ENCODE measurements at places on chromosomes 7 and 10. TPM values are rescaled to one million over a fixed set of nuclear protein-coding genes. Genes with fewer than 3 reads are reported as not detected.

DNA sequence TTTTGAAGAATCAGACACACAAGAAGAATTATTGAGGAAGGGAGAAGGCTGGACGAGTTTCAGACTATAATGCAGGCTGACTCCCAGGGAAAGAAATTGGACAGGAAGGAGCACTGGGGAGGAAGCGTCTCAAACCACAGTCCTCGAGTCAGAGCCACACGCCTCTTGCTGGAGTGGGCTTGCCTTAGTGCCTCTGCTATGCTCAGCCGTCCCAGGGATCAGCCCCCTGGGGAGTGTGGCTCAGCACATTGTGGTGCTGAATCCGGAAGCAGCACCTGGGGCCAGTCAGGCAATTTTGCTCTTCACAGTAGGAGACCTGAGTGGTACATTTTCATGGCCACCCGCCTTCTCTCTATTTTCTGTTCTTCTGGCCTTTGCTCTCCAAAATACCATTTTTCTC lies 67.4 kb upstream of the SLC35G1 start:
- H3K27ac ChIP-seq, result no peak overlapping the region
- no peak overlapping the region for H3K4me3 ChIP-seq
- DNase-seq, result no peak
- no peaks in the 10 kb centered on the region for H3K27me3 ChIP-seq
- no peaks in the 10 kb centered on the region for H3K4me1 ChIP-seq
- no peaks in the 10 kb centered on the region for H3K36me3 ChIP-seq

GRCh38 chr7:38656968-38657367 lies 25.8 kb upstream of the AMPH start:
- no peak overlapping the region for H3K4me3 ChIP-seq
- no peaks in the 10 kb centered on the region for H3K4me1 ChIP-seq
- no peaks in the 10 kb centered on the region for H3K27me3 ChIP-seq
- H3K27ac ChIP-seq, result no peak overlapping the region
- H3K36me3 ChIP-seq, result no peaks in the 10 kb centered on the region

DNA sequence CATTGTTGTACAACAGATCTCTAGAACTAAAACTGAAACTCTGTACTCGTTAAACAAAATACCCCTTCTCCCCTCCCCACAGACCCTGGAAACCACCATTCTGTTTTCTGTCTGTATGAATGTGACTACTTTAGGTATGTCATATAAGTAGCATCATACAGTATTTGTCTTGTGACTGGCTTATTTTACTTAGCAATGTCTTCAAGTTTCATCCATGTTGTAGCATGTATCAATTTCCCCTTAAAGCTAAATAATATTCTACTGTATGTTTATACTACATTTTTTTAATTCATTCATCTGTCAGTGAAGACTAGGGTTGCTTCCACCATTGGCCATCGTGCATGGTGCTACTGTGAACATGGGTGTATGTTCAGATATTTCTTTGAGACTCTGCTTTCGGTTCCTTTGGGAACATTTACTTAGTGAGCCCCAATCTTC lies 71.2 kb upstream of the RPA3 start:
- no peaks in the 10 kb centered on the region for H3K36me3 ChIP-seq
- no peak for DNase-seq
- H3K27ac ChIP-seq, result no peak overlapping the region
- no peak overlapping the region for H3K4me3 ChIP-seq

DNA sequence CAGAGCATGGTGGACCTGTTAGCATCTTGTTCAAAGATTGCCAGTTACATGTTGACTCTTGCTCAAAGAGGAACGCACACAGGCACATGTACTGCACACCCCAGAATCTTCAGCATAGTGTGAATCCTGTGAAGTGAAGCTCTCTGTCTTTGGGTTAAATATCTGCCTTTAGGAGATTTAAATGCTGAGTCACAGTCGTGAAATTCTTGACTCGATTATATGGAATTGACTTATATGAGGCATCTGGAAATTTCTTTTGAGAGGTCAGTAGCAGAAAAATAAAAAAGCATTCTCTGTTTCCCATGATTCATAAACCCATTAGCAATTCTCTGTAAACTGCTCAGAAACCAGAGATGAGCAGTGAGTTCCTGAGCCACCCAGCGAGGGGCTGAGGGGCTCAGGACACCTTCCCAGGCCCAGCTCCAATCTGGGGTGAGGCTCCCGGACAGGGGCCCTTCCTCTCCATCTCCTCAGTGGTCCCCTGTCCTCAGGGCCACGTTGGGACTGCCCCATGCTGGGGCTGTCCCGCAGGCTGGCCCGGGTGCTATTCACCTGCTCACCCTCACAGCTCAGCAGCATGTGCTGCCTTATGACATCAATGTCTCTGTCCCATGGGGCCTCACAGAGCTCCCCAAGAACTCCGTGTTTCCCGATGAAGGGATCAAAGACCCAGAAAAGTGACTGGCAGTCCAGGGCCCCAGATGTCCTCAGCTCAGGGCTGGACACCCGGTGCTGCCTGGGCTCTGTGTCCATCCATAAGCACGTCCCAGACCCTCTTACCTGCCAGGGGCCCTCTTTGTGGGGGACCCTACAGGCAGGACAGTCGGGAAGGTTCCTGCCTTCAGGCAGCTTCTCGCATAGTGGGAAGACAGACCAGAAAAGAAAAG lies 50.0 kb upstream of the INSIG1 start:
- no peaks in the 10 kb centered on the region for H3K27me3 ChIP-seq
- no peak for DNase-seq
- H3K27ac ChIP-seq, result no peak overlapping the region
- H3K4me3 ChIP-seq, result no peak overlapping the region
- H3K4me1 ChIP-seq, result peaks cover 22% of the 10 kb centered on the region

DNA sequence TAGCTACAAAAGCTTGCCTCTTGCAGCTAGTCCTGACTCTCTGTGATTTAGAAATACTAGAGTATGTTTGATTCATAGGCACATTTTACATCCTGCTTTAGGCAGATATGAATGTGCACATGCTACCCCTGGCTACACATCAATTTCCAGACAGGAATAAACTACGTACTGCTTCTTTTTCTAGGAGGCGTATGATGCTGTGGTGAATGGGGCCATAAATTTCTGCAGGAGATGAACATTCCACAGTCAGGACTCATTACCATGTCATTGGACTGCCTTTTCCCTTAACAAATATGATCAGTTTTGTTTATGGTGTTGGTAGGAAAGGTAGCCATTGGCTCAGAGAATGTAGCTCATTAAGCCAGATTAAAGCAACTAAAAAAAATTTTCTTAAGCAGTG lies 50.1 kb upstream of the IFRD1 start:
- no peaks in the 10 kb centered on the region for H3K36me3 ChIP-seq
- no peak overlapping the region for H3K27ac ChIP-seq
- no peaks in the 10 kb centered on the region for H3K27me3 ChIP-seq
- no peak for DNase-seq
- H3K4me1 ChIP-seq, result no peaks in the 10 kb centered on the region

FAM25A gene
- not detected for total RNA-seq

VGF gene
- total RNA-seq, result 3.0 TPM

All from body of pancreas (tissue), 4 donors.